HFFc6 (cell line): ENCODE measurements at places on chromosomes 5 and 9.
A peak's percentile ranks its signal among the peaks of the same experiment; 100 is the strongest.

GRCh38 chr5:147818290-147818689, 13.2 kb downstream of the SPINK1 start:
- H3K4me3 ChIP-seq, result no peak overlapping the region
- H3K27me3 ChIP-seq, result no peaks in the 10 kb centered on the region; the same call in 1 of the 2 replicates
- H3K36me3 ChIP-seq, result no peaks in the 10 kb centered on the region

DNA sequence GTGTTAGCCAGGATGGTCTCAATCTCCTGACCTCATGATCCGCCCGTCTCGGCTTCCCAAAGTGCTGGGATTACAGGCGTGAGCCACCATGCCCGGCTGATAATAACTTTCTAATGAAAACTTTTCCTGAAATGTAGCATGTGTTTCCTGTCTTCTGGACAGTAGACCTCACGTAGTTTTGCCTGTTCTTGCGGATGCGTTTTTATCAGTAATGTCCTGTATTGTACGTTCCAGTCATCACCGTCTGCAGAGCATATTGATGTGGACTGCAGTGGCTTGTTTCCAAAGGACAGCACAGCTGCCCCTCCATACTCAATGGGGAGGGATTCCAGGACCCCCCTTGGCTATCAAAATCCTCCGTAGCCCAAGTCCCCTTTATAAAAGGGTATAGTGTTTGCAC, 12.8 kb downstream of the EXOC3 start:
- DNase-seq, result no peak
- H3K27me3 ChIP-seq, result no peaks in the 10 kb centered on the region; the same call in none of the 2 replicates
- peaks cover 19% of the 10 kb centered on the region for H3K4me1 ChIP-seq
- no peak overlapping the region for H3K4me3 ChIP-seq
- no peak overlapping the region for H3K27ac ChIP-seq

DNA sequence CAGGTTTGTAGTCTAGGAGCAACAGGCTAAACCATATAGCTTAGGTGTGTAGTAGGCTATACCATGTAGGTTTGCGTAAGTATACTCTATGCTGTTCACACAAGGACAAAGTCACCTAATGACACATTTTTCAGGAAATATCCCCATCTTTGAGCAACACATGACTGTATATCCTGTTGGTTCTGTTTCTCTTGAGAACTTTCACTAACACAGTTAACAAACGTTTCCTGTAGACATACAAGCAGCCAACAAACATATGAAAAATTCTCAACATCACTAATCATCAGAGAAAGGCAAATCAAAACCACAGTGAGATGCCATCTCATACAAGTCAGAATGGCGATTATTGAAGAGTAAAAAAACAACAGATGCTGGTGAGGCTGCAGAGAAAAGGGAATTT, 68.2 kb downstream of the NR2F1-AS1 start:
- H3K36me3 ChIP-seq, result peaks cover 15% of the 10 kb centered on the region
- peak overlapping the region; percentile 83 for H3K27ac ChIP-seq
- peak overlapping the region; percentile 41 for H3K4me3 ChIP-seq
- DNase-seq, result peak; percentile 88
- peaks cover 38% of the 10 kb centered on the region for H3K4me1 ChIP-seq
- H3K27me3 ChIP-seq, result no peaks in the 10 kb centered on the region; the same call in none of the 2 replicates

DNA sequence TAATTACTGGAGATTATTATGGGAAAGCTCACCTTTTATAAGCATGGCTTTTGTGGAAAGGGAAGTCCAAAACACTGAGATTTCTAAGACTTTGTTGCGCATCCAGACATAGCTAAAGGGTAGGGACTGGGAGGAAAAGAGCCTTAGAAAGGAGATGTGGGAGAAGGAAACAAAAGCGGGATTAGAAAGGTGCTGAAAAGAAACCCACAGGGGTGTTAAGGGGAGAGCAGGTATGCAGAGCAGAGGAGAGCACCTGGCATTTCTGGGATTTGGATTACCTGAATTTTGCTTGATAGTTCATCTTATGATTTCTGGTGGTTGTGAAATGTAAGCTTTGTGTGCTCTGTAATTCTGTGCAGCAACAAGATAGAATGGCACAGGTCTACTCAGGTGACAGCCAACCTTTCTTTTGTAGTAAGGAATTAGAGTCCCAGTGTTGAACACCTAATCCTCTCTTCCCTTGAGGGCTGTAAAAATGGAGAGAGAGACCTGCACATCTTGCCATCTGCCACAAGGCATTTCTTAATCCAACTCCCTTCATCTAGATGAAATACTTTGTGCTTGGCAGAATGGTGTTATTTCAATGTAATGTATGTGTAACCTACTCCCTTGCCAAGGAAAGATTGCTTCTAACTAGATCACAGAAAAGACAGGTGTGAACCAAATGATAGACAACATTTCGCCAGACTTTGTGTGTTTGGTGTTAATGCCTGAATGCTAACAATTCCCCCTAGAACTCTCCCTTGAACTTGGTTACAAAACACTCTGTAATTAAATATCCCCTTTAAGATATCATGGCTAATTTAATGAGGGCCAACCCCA, 47.4 kb downstream of the ATPSCKMT start:
- H3K36me3 ChIP-seq, result peaks cover 22% of the 10 kb centered on the region
- no peak for DNase-seq
- peaks cover 2% of the 10 kb centered on the region; the same call in 1 of the 2 replicates for H3K27me3 ChIP-seq
- H3K4me1 ChIP-seq, result peaks cover 19% of the 10 kb centered on the region
- no peak overlapping the region for H3K4me3 ChIP-seq

DNA sequence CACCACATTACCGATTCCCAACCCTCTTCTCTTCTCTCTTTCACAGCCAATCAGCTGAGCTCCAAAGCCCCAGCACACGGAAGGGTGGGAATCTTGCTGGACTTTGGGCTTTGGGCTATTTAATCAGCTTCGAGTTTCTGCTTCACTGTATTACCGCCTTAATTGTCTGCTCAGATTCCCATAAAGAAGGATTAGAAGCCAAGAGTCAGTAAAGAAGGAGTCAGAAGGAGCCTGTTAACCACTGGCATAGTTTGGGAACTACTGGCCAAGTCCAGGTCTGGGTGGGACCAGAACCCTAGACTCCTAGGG, 4.4 kb downstream of the SPRY4 start:
- H3K36me3 ChIP-seq, result peaks cover 44% of the 10 kb centered on the region
- peaks cover 2% of the 10 kb centered on the region for H3K27me3 ChIP-seq
- peaks cover 75% of the 10 kb centered on the region for H3K4me1 ChIP-seq

DNA sequence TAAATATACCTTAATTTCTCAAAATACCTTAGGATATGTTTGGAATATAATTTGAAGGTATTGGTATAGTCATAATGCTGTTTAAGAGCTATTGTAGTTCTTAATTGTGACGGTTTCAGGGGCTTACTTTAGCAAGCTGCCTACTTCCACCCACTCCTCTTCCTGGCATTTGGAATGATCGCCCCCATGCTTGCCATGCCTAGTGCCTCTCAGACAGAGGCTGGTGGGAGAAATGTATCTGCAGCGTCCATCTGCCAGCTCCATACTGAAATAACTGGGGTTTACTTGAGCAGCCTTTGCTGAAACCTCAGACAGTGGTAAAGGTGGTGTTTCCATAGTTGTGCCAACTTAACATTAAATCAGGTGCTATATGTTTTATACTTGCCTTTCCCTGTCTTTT, 52.2 kb downstream of the GABRG2 start:
- no peaks in the 10 kb centered on the region for H3K4me1 ChIP-seq
- H3K27ac ChIP-seq, result no peak overlapping the region
- no peaks in the 10 kb centered on the region for H3K27me3 ChIP-seq
- H3K36me3 ChIP-seq, result no peaks in the 10 kb centered on the region
- no peak for DNase-seq

- H3K27me3 ChIP-seq, result peaks cover 4% of the 10 kb centered on the region; the same call in 1 of the 2 replicates
- H3K4me1 ChIP-seq, result peaks cover 18% of the 10 kb centered on the region
- H3K4me3 ChIP-seq, result no peak overlapping the region
Measured at GRCh38 chr5:78399116-78399515, 38.7 kb downstream of the SCAMP1 start.

GRCh38 chr5:65047948-65048690, 279.4 kb downstream of the CWC27 start:
- H3K36me3 ChIP-seq, result no peaks in the 10 kb centered on the region
- no peak overlapping the region for H3K27ac ChIP-seq
- DNase-seq, result no peak
- peaks cover 14% of the 10 kb centered on the region for H3K4me1 ChIP-seq
- no peaks in the 10 kb centered on the region for H3K27me3 ChIP-seq

DNA sequence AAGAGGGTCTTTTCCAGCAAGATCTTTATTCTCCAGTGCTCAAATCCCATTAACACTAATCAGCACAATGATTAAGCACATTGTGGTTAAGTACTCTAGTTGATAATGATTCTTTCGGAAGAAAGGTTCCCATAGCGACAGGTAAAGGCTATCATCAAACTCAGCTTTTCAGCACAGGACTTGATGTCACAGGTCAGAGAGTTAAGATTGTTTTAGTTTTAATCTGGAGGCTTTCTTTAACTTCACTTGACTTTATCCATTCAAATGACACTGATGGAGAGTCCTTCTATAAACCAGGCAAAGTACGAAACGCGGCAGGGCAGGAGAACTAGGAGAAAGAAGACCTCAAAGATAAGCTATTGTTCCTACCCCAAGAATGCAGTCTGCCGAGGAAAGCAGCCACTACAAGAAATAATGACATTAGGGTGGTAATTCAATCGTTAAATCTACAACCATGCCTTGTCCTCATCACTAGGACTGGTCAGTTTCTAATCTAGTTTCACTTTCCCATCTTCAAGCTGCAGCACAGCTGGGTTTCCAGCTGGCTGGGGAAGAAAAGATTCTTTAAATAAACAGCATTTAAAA, 4.6 kb downstream of the NRG2 start:
- H3K36me3 ChIP-seq, result no peaks in the 10 kb centered on the region; the same call in 1 of the 2 replicates
- peaks cover 27% of the 10 kb centered on the region for H3K4me1 ChIP-seq
- peak overlapping the region; percentile 4; the same call in 1 of the 2 replicates for H3K27ac ChIP-seq
- H3K4me3 ChIP-seq, result peak overlapping the region; percentile 81

GRCh38 chr5:58699762-58700118, 116.9 kb downstream of the RAB3C start:
- H3K27ac ChIP-seq, result no peak overlapping the region
- H3K36me3 ChIP-seq, result peaks cover 6% of the 10 kb centered on the region; the same call in 1 of the 2 replicates
- no peak for DNase-seq
- H3K4me3 ChIP-seq, result no peak overlapping the region

DNA sequence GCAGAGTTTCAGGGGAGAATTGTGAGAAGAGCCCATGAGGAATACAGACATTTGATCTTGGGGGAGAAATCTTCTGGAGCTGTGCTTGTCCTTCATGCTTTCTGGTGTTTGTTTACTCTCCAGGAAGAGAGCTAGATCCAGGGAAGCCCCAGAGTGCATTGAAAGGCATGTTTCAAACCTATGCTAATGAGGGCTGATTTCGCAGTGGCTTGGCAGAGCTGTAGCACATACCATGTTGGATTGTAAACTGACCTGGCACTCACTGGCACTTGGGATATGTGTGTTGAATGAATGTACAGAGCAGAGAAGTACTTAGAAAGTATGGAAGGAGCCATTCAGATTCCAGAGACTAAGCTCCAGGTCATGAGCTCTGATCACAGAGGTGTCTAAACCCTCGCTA, 30.9 kb downstream of the TNFSF8 start:
- H3K4me3 ChIP-seq, result no peak overlapping the region
- H3K27me3 ChIP-seq, result no peaks in the 10 kb centered on the region
- no peak for DNase-seq
- no peaks in the 10 kb centered on the region; the same call in 1 of the 2 replicates for H3K36me3 ChIP-seq
- no peak overlapping the region for H3K27ac ChIP-seq

DNA sequence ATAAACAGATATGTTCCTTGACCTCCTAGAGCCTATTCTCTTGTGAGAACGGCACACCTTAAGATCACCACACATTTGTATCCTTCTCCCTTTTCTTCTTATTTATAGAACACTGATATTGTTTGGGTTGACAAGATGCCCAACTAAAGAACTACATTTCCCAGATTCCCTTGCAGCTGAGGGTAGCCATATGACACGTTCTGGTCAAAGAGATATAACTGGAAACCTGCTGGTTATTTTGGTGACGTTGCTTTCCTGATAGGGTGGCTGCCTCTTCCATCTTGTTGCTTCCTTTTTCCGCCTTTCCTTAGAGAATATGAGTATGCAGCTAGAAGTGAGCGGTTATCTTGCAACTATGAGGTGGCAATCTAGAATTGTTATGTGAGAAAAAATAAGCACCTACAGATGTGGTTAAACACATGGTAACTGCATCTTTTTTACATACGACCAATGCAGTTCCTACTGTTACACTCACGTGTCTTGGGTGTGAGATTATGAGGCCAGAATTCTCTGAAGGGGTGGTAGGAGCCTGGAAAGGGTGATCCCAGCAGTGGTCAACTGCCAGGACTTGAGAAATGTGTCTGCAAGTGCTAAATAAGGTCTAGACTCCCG, 72.9 kb downstream of the SEC61B start:
- no peak overlapping the region for H3K4me3 ChIP-seq
- peaks cover 29% of the 10 kb centered on the region for H3K27me3 ChIP-seq
- H3K27ac ChIP-seq, result no peak overlapping the region
- no peaks in the 10 kb centered on the region for H3K36me3 ChIP-seq
- DNase-seq, result no peak
